ENCODE measurements at places on chromosomes 1 and 21.

GRCh38 chr1:169487133-169487532, 1.4 kb upstream of the SLC19A2 start:
- no peak for DNase-seq

DNA sequence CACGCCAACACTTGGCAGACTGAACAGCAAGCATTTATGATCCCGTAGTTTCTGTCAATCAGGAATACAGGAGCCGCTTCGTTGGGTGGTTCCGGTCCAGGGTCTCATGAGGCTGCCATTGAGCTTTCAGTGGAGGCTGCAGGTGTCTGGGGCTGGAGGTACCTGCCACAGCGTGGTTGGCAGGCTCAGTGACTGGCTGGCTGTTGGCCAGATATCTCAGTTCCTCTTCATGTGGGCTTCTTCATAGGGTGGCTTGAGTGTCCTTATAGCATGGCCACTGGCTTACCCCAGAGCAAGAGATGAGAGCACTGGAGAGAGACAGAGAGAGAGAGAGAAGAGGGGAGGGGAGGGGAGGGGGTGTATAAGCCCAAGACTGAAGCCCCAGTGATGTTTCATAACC, 29.3 kb downstream of the PIK3CD start:
- no peak for DNase-seq

GRCh38 chr1:232590744-232591082, 39.2 kb downstream of the SIPA1L2 start:
- DNase-seq = no peak

- DNase-seq = no peak
Observed at GRCh38 chr1:192167911-192168700, 9.8 kb downstream of the RGS18 start.

DNA sequence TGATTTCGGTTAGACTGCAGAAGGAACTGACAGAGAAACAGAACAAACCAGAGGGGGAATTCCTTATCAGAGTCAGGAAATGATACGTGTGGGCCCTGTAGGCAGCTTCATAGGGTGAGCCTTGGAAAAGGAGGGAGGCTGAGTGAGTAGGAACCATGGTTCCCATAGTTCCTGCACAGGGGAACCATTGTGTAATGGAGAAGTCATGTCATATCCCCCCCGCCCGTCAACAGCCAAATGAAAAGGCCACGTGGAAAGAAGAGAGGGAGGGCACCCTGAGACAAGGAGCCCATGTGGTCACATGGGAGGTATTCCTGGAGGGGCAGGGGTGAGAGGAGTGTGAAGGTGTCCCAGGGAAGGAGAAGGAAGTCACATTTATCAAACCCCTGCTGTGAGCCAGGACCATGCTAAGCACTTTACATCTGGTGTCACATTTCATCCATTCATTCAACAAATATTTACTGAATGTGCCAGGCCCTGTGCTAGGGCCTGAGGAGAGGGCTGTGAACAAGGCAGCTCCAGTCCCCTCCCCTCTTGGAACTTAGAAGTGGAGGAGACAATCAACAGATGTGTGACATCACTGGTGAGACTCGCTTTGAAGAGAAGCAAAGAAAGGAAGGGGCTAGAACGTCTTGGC, 15.7 kb upstream of the FGR start:
- no peak for DNase-seq

- DNase-seq = no peak
Observed at GRCh38 chr1:27192039-27192529, 37.2 kb upstream of the SLC9A1 start.

DNA sequence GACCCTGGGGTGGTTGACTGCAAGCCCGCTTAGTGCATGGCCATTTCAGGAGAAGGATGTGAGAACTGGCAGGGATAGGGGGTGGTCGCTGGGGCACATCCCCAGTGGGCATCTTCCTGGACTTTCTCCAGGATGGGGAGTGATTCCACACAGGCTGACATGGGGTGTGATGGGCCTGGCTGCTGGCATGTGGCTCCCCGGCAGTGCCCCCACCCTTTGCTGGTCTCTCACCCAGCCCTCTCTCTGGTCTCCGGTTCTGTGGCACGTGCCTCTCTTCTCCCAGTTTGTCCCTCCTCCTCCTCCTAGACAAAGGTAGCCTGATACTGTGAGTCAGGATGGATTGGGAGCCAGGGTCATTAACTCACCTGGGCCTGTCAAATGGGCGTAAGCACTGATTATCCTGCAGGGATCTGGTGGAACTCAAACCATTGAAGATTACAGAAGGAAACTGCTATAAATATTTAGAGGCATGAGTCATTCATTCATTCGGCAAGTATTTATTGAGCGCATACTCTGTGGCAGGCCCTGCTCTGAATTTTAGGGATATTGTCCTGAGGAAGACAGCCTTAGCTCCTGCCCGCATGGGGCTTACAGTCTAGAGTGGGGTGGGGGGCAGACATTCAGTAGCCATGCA, 23.6 kb upstream of the EPS8L3 start:
- DNase-seq = peak; percentile 58

GRCh38 chr1:66397192-66397591, 136.8 kb upstream of the SGIP1 start:
- no peak for DNase-seq

DNA sequence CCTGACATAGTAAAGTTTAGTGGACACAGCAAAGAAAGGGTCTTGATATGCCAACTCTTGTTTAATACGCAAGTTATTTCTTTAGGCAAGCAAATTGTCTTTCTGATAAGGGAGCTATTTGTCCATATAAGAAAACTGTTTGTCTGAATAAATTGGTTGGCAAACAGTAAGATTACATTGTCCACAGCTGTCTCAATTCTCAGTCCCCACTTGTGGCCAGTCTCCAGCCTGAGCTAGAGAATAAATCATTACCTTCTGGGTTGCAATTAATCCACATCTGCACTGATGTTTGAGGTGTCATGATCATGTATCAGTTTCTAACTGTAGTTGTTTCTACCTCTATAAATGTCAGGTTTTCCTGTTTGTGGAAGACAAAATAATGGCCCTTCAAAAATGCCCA, 60.0 kb upstream of the TNR start:
- no peak for DNase-seq

DNA sequence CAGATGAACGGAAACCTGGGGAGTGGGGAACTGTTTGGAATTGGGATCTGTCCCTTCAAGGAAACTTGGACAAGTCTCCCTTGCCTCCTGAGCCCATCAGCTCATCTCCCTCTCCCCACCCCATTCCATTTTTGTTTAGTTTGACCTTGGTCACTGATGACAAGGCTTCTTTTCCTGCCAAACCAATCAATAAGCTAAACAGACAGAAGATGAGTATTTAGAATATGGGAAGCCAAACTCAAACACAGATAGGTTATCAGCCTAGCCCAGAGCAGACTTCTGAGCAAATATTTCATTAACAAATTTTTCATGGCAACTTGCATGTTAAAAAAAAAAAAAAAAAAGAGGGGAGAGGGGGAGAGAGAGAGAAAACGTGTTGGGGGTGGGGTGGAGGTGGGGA, 337.2 kb upstream of the PROX1 start:
- no peak for DNase-seq

DNA sequence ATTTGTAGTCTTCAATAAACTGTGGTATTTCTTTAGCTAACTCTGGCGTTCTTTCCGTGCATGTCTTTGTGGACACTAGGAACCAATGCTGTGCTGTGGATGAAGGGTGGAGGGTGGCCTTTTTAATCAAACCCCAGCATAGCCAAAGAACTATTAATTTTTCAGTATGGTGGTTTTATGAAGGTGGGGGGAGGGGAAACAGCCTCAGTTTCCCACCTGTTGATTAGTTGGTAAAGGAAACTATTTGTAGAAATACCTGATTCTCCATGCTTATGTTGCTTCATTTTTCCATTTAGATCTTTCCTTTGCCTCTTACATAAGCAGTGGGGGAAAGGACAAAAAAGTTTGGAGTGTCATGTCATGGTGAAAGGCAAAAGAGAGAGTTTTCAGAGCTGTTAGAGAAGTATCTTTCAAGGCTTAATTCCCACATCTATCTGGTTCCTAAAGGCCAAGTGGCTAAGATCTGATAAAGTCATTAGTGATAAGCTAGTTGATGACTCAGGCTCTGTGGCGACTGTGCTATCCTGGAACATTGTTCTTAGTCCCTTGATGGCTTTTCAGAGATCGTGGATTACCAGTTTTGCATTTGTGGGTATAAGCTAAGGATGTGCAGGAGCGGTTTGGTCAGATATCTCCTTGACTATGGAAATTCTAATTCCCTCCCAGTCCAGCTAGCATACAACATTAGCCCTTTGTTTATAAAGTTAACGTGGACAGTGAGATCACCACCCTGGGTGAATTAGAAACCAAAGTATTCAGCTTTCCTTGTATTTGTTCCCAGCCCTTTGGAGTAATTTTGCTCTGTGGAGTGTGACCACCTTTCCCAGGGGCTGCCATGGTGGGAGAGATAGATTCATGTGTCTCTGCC, 8.7 kb upstream of the HAX1 start:
- DNase-seq = no peak

DNA sequence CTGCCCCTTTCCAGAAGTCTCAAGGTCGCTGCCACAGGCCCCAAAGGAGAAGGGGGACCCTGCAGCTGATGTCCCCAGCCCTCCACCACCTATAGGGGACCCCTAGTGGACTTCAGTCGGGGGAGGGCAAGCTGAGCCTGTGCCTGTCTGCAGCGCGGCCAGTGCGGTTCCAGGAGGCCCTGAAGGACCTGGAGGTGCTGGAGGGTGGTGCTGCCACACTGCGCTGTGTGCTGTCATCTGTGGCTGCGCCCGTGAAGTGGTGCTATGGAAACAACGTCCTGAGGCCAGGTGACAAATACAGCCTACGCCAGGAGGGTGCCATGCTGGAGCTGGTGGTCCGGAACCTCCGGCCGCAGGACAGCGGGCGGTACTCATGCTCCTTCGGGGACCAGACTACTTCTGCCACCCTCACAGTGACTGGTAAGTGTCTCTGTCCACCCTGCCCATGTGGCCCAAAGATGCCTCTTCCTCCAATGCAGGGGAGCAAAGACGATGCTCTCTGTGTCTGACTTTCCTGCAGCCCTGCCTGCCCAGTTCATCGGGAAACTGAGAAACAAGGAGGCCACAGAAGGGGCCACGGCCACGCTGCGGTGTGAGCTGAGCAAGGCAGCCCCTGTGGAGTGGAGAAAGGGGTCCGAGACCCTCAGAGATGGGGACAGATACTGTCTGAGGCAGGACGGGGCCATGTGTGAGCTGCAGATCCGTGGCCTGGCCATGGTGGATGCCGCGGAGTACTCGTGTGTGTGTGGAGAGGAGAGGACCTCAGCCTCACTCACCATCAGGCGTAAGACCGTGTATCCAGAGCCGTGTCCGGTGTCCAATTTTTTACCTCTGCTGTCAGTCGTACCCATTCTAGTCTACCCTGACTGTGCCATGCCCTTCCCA, 79.9 kb downstream of the OBSCN start:
- no peak for DNase-seq

- no peak for DNase-seq
Observed at GRCh38 chr1:87840767-87841166, 512.1 kb downstream of the LMO4 start.

GRCh38 chr1:57844382-57844980, 420.6 kb upstream of the DAB1 start:
- DNase-seq = no peak

DNA sequence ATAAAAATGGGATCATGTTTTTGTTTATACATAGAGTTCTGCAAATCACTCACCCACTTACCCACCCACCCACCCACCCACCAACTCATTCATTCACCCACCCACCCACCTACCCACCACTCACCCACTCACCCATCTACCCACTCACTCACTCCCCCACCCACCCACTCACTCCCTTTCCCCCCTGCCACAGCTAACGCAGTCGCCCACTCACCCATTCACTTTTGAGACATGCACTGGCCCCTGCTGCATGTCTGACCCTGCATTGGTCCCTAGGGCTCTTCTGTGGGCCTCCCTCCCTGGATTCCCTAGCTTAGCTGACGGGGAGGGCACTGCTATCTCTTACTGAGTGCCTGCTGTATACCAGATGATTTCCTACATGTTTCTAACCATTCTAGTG, 100.4 kb upstream of the CSF3R start:
- no peak for DNase-seq

- DNase-seq = peak; percentile 37
Observed at GRCh38 chr1:228370941-228371740, 35.5 kb downstream of the TRIM11 start.

DNA sequence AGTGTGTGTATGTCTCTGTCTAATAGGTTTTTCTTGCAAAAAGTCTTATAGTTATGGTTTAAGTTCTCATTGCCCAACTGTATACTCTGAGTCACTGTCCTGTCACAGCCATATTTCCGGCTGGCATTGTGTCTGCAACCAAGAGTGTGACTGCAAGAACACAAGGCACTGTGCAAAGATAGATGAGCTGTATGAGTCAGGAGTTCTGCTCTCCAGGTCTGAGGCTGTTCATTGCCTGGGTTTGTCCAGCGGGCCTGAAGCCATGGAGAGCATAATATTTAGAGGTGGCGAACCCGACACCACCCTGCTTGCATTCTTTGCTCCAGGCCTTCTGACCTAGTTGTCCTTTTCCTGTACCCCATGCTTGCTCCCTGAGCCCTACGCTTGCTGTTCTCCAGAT, 50.9 kb upstream of the CNIH3 start:
- no peak for DNase-seq

DNA sequence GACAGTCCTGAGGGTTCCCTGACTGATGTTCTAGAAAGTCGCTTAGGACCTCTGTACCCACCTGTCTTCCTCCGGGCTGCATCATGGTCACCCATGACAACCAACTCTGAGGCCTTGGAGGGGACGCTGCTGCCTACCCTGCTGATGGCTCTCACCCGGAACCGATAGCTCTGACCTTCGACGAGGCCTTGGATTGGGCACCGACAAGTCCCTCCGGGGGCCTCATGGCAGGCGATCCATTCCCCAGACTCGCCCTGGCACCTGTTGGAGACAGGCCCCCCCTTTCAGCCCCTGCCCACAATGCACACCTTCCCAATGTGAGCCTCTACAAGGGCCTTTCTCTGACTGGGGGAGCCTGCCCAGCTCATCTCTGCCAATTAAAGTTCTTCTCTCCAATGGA, 21.2 kb downstream of the MYOM3 start:
- no peak for DNase-seq

DNA sequence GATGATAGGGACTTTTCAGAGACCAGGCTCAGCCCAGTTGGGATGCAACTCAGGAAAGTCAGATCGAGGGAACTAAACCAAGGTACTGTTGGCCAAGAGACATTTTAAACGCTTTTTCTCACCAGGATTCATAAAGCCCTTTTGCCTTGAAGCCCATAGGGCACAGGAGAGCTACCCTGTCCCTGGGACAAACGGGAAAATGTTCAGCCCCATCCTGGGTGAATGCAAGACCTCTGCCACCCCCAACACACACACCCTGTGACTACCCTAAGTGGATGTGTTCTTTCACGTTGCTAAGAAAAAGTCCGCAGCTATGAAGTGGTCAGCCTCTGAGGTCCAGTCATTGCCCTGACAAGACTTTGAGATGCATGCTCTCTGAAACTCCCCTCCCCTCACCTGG, 58.4 kb downstream of the ITPKB start:
- no peak for DNase-seq

DNA sequence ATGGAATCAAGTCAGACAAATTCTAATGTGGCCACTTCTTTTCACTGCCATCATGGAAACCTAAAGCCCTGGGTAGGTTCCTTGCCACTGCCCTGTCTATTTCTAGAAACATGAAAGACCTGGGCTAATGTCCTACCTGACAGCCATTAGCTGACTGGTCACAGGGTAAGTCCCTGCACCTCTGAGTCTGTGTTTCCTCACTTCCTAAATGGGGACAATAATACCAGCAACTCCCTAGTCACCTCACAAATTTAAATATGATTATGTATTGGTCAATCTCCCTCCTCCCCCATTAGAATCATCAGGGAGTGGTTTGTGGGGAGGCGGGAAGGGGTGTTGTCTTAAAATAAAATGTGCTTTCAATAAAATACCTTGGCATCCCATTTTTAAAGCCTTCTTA, 2.2 kb downstream of the CREG1 start:
- no peak for DNase-seq

GRCh38 chr1:101219924-101220870, 16.6 kb upstream of the S1PR1 start:
- DNase-seq = no peak

Data from left forelimb (tissue), 1 donor.